CD8-positive, alpha-beta memory T cell (primary cell): ENCODE measurements at places on chromosomes 13 and 19. TPM values are rescaled to one million over a fixed set of nuclear protein-coding genes. Genes with fewer than 3 reads are reported as not detected.

Gene COQ8B
- polyA plus RNA-seq = 17.3 TPM

- DNase-seq = peak; percentile 12
Measured at GRCh38 chr19:14672188-14672872, 2.3 kb downstream of the ADGRE3 start.

Gene SGCG
- not detected for polyA plus RNA-seq

DNA sequence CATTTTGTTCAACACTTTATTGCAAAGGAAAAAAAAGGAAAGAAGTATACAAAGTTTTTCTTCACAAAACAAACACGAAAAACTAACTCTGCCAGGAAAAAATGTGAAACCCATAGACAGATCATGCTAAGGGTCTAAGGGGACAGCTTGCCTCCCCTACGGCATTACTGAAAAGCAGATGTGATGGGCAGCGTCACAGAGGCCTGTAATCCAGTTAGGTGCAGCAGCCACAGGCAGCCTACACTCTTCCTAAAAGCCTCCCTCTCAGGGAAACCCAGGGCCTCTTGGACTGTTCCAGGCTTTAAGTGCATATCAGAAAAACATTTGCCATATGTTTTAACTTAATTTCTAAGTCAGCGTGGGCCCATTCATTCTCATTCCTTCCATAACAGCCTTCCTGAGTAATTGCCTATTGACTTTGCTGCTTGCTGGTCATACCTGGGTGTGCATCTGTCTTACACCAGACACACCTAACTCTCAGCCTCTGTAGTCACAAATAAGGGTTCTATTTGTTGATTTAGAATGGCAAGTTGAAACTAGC is 135.7 kb upstream of the SERP2 start:
- no peak for DNase-seq

DNA sequence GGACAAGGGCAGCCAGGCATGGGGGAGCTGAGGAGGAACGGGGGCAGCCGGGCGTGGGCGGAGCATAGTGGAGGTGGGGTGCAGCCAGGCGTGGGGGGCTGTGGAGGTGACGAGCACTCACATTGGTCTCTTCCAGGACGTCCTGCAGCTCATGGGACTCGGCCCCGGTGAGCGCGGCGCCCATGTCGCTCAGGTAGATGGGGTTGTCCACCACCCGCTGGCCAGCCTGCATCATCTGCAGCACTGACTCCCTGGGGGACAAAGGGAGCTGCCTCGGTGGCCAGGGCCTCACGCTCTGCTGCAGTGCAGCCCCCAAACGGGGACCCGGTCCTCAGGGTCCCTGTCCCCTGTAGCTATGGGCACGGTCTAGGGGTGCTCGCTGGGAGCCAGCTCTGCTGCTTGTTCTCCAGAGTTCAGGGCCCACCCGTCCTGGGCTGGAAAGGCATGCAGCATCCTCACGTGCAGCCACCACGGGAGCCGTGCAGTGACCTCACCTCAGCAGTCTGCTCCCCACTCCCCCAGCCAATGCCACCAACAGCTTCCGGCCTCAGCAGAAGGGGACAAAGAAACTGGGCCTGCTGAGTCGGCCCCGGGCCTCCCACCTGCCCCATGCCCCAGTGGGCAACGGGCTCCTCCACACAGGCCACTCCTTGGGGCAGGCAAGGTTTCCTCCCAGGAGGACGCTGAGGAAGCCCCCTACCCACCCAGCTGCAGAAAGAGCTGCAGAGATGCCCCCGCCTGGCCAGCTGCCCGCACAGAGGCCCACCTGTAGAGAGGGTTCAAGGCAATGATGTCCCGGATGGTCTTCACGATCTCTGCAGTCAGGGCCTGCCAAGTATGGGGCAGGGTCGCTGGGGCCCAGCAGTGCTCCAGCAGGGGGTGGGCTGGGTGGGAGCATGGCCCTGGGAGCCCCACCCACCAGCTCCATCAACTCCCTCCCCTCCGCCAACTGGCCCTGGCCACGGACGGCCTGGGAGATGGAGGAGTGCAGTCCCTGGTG is 12.1 kb downstream of the LONP1 start:
- no peak for DNase-seq

- no peak for DNase-seq
Measured at GRCh38 chr19:41355802-41356201, 2.1 kb upstream of the TGFB1 start.
